B cell (primary cell): ENCODE measurements at places on chromosomes 13 and 19.
A peak's percentile ranks its signal among the peaks of the same experiment; 100 is the strongest.

GRCh38 chr19:14502334-14503092, 6.6 kb upstream of the GIPC1 start:
- DNase-seq = no peak

- no peak for DNase-seq
Observed at GRCh38 chr13:34900288-34900739, 41.8 kb upstream of the NBEA start.

DNA sequence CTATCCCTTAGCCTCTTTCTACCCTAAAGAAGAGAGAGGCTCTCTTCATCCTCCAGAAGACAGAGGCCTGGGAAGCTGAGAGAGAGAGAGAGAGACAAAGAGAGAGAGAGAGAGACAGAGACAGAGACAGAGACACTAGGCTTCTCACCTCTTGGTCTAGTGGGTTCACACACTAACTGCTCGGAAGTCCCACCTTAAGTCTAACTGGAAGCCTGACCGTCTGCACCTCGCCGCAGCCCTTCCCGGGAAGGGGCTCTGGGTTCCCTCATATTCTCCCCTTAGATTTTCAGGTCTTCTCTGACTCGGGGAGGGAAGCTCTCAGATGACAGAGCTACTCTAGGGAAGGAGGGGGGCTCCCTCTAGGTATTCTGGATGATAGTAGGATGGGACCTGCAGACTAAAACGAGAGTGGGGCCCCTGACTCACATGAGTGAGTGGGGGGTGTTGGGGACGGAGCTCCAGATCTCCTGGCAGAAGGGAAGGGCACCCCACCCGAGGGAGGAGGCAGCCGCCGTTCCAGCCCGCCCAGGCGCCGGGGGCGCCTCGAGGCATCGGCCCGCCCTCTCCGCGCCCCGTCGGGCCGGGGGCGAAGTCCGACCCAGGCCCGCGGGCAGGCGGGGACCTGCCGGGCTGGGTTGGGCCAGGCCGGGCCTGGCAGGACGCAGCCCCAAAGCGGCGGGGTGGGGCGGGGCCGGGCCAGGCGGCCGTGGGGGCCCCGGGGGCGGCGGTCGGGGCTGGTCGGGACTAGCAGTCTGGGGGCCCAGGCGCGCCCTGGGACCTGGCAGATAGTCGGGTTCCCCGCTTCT, 2.0 kb upstream of the JUNB start:
- peak; percentile 80 for DNase-seq

- DNase-seq = peak; percentile 63
Observed at GRCh38 chr13:42041011-42041683, 7.3 kb upstream of the DGKH start.

GRCh38 chr19:55459551-55459949, 1.9 kb downstream of the ISOC2 start:
- no peak for DNase-seq

GRCh38 chr13:39100996-39101738, 62.9 kb downstream of the NHLRC3 start:
- DNase-seq = no peak

DNA sequence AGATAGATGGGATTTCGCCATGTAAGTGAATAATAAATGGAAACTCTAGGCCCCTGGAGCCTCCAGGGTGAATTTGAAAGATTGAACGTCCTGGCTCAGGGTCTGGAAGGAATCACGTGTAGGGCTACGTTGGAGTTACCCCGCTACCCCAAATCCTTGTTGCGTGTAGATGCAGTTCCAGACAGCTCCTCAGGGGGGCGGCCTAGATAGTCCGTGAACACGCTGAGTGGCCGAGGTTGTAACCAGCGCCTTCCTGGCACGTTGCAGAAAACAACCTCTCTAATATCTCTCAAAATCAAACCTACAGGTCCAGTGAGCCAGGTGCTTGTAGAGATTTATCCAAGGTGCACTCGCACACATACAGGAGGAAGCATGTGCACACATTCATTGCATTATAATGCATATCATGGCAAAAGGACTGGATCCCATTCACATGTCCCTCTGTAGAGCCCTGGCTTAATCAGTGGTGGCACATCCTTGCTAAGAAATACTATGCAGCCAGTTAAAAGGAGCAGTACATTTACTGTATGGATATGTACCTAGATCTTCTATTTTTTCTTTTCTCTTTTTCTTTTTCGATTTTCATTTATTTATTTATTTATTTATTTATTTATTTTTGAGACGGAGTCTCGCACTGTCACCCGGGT, 2.5 kb upstream of the KEAP1 start:
- DNase-seq = peak; percentile 79

DNA sequence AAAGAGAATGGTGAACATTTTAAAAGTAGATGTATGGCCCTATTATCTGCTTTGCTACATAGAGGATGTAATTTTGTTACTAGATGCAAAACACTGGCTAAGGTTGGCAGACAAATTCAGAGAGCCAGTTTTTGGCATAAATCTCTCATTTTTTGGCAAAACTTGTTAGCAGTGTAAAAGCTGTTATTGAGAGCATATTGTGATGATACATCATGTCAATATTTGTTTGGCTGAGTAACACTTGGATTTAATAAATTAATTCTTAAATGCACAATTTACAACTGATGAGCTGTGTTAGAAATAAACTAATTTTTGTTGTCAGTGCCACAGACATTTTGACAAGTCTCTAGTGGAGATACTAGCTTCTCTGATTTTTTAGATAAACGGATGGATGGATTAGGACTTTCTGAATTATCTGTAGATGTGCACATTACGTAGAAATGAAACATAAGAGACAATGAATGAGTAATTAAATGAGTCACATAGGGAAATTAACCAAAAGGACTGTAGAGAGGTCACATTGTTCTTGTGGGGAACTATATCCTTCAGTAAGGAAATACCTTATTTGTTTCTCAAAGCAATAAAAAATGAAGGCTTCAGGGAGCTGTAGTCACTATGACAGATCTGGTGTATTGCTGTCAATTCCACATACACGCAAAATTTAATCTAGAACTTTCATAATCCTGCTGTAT, 17.4 kb downstream of the UFM1 start:
- no peak for DNase-seq

- no peak for DNase-seq
Observed at GRCh38 chr19:35566738-35567137, 3.3 kb upstream of the ATP4A start.

DNA sequence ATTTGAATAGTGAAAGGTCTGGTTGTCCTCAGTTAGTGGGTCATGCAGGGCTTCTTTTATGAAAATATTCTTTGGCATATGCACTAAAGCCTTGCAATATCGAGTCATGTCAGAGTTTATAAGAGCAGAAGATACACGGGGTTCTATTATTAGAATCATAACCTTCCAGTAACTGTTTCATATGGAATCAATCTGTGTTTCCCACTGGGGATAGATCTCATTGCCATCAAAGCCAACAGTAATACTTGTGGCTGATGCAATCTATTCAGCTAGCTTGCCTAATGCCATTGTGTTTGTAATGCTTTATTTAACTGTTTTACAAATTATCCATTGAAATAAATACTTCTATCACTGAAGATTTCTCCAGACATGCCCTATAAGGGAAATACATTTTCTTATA, 746.9 kb upstream of the PCDH9 start:
- no peak for DNase-seq

DNA sequence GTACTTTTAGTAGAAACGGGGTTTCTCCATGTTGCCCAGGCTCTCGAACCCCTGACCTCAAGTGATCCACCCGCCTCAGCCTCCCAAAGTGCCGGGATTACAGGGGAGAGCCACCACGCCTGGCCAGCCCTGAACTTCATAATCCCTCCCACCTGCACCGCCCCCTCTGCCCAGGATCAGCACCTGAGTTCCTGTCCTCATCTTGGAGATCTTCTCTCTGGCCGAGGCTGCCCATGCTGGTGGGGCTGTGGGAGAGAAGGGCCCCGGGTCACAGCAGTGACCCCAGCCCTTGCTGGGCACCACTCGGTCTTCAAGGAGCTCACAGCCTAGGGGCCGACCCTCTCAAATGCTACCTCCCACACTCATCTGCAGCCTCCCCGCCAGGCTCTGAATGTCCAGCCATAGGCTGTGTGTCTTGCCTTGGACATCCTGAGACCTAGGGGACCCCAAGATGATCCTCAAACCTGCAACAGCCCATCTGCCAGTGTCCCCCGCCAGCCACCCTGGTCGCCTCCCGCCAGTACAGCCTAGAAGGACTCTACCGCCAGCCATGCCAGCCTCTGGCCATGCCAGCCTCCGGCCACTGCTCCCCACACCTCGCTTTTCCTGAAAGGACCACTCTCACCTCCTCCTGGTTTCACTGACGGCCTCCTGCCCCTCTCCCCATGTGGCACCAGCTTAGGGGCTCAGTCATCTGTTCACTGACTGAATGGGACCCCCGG, 1.5 kb downstream of the ATP8B3 start:
- DNase-seq = no peak

DNA sequence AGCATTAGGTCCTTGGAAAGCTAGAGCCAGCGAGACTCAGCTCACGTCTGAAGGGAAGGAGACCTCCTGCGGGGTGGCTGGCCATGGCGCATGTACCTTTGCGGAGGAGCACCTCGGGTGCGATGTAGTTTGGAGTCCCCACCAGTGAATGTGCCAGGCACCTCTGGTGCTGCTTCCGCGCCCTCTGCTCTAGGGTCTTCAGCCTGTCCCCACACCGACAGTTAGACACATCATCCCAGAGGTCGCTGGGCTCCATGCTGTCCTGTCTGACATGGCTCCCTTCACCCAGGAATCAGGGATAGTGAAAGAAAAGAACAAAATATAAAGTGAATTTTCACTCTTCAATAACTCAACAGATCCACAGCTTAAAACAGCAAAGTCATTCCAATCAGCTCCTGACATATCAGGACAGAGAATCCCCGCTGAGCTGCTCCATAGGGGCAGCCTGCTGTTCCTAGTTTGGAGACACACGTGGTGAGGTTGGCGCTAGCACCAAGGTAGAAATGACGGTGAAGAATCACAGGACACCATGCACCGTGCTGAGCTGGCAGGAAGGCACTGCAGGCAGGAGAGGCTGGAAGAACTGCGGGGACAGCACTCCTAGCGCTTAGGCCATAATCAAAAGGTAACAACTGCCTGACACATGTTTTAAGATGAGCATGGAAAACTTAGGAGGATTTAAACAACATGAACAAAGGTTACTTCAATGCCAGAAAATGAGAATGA, 79.0 kb upstream of the XPO4 start:
- no peak for DNase-seq

- DNase-seq = no peak
Observed at GRCh38 chr13:88235441-88235840, 564.3 kb downstream of the SLITRK5 start.

DNA sequence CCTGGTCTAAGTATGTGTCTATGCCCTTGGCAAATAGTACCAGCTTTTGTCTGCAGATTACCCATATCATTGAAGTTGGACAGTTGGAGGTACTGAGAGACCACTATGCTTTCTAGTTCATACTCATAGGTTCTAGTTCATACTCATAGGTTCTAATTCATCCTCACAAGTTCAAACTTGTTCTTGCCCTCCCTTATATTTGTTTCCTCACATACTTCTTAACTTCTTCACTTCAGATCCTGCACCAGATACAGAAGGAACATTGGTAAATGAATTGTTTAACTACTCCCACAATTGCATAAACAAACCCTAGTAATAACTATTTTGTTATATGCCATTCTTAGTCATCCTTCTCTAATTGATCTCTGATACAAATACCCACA, 172.2 kb downstream of the SLITRK1 start:
- no peak for DNase-seq

DNA sequence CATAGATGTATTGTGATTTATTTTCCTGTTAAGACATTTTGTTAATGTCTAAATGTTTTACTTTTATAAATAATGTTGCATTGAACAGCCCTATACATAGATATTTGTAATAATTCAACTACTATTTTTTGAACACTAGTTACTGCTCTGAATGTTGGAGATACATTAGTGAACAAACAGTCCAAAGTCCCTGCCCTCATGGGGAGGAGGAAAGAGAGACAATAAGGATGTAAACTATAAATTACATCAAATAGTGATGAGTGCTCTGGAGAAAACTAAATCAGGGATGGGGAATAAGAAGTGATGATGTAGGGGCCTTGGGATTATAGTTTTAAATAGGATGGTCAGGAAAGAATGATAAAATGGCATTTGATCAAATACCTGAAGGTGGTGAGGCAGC, 12.3 kb upstream of the INTS6 start:
- DNase-seq = no peak

DNA sequence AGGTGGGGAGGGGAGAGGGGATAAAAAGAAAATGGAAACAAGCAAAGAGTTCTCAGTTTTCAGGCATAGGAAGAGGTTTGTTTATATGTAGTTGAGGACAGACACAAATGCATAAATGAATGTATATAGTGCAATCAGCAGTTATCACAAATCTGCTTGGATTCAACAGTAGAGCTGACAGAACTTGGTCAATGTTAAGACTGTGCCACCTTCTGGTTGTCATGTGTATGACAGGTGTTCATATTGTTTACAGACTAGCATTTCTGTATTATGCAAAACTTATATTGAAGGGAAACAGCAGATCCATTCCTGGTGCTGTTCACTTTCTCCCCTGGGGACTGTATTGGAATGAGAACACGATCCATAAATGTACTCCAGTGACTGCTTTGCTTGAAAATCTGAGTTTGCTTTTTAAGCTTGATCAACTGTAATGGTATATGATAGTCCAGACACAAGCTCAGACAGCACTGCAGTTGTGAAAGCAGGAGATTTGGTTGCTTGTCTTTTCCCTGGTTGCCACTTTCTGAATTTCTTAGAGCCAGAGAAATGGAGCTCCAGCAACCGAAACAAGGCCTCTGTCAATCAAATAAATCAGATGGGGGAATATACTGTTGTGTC, 319.5 kb upstream of the OBI1 start:
- peak; percentile 55 for DNase-seq

DNA sequence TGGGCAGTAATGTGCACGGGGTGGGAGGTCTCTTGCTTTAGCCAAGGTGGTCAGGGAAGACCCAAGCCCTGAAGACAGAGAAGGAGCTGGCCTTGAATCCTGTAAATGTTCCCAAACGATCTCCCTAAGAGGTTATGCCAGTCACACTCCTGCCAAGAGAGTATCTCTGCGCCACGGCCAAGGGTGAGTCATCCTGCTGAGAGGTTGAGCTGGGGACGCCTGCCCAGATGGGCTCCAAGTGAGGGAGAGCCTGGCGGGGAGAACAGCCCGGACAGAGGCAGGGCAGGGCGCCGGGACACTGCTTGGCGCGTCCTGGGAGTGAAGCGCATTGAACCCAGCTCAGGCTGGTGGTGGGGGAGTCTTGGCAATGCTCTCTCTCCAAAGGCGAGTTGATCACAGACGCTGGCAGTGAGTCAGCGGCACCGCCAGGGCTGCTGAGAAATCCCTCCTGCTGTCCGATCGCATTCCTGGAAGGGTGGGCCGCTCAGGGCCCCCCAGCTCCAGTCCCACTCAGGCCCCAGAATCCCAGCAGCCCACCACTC, 16.4 kb downstream of the SULT2B1 start:
- no peak for DNase-seq

- DNase-seq = no peak
Observed at GRCh38 chr19:1169411-1169791, 4.7 kb downstream of the SBNO2 start.
